ENCODE measurements at places on chromosomes 3 and 15. TPM values are rescaled to one million over a fixed set of nuclear protein-coding genes. Genes with fewer than 3 reads are reported as not detected.

The PAQR9 gene
- total RNA-seq = 0.29 TPM

The STXBP5L gene
- not detected for total RNA-seq

The RFTN1 gene
- total RNA-seq = 34.7 TPM

The CIB1 gene
- total RNA-seq = 76.0 TPM

The ATRIP gene
- 5.9 TPM for total RNA-seq

The ADGRG7 gene
- not detected for total RNA-seq

The SPATA12 gene
- total RNA-seq = 0.43 TPM

The ARGFX gene
- total RNA-seq = not detected

The C3orf20 gene
- total RNA-seq = not detected

The CCDC54 gene
- not detected for total RNA-seq

The ALG1L2 gene
- total RNA-seq = not detected

The NR2F2 gene
- 17.7 TPM for total RNA-seq

The CELSR3 gene
- 0.87 TPM for total RNA-seq

The UROC1 gene
- total RNA-seq = not detected

The CD80 gene
- total RNA-seq = not detected

The KY gene
- total RNA-seq = under 0.01 TPM

The MYLK gene
- 81.4 TPM for total RNA-seq
